NCI-H774 (cell line): ENCODE measurements at places on chromosomes 1 and 21.

DNA sequence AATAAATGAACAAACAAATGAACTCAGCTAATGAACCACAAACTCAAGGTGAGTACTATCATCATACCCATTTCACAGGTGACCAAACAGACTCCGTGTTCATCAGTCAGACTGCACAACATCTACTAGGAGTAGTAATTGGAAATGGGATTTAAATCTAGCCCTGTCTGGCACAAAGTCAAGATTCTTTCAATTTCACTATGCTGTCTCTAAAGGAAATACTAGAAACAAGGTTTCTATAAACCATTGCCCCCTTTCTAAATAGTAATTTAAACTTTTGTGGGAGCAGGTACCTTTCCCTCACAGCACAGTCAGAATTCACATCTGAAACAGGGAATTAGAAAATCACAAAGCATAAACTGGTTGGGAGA lies 160.3 kb downstream of the TGFBR3 start:
- no peak for DNase-seq

GRCh38 chr21:25980710-25981109 lies 189.9 kb downstream of the APP start:
- DNase-seq, result no peak

DNA sequence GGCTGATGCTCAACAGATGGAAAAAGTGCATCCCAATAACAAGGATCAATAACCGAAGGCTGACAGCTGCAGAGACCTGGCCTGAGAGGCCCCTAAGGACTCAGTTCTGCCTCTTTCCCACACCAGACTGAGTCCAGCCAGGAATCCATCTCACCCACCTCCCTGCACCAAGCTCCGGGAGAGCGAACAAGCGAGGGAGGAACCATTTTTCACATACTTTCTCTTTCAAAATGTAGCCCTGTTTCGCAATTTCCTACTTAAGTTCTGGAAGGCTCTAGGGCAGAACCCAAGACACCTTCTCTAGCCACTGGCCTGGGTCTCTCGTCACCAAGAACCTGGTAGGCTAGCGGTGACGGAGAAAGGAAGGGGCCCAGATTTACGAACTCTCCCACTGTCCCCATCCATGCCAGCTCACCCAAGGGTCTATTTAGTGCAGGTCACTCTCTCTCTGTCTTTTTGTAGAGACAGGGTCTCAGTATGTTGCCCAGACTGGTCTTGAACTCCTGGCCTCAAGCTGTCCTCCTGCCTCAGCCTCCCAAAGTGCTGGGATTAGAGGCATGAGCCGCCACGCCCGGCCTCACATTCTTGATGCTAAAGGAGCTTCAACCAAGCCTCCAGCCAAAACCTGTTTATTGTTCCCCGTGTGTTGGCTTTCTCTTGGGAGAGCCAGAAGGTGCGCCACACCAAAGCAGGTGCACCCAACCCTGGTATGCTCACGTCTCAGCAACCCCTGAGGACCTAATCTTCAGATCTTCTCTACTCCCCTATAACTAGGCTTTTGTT lies 10.9 kb upstream of the GNL2 start:
- no peak for DNase-seq

DNA sequence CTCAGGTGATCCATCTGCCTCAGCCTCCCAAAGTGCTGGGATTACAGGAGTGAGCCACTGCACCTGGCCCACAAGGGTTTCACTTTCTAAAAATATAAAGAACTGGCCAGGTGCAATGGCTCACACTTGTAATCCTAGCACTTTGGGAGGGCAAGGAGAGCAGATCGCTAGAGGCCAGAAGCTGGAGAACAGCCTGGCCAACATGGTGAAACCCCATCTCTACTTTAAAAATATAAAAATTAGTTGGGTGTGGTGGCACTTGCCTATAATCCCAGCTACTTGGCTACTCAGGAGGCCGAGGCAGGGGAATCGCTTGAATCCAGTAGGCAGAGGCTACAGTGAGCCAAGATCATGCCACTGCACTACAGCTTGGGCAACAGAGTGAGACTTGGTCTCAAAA lies 25.7 kb downstream of the MRPL39 start:
- no peak for DNase-seq

DNA sequence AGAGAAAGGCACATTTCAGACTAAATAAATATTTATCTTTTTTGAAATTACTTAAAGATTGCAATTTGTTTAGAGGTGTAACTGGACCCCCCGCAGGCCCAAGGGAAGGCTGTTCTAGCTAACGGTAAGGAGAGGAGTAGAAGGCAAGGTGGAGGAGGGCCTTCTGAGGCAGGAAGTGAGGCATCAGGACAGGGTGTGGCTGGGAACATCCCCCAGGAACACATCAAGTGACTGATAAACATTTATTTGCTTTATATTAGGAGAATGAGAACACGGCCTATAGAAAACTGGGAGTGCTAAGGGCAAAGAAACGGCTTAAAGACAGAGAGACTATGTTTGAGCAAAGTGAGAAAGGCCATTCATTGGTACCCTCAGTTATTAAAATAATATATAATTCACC lies 23.2 kb downstream of the HIVEP3 start:
- DNase-seq, result no peak

DNA sequence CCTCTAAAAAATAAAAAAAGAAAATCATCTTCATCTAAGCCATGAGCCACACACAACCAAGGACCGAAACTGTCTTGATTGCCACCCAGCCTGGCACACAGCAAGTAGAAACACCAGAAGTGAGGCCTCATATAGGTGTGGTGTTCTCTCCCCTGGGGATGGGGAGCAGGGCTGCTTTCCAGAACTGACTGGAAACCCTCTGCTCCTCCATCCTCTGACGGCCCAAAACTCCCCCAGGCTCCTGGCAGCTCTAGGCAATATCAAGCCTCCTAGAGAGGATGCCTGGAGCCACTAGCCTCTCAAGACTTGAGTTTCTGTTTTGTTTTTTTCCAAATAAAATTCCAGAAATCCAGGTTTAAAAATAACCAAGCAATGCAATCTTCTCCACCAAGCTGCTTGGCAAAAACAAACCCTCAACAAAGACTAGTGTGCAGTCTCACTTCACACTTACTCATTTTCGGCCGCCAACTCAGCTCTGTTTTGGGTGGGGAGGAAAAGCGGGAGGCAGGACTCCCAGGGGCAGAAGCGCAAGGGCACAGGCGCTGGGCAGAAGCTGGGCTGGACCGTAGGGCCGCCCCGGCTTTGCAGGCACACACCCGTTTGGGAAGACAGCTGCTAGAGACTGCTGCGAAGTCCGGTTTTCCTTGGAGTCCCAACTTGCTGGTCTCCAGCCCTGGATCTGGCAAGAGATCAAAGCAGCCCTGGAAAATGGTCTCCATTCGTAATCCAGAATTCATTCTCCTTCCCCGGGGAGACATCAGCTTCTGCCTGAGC lies 78.2 kb upstream of the CAPZB start:
- DNase-seq, result no peak

DNA sequence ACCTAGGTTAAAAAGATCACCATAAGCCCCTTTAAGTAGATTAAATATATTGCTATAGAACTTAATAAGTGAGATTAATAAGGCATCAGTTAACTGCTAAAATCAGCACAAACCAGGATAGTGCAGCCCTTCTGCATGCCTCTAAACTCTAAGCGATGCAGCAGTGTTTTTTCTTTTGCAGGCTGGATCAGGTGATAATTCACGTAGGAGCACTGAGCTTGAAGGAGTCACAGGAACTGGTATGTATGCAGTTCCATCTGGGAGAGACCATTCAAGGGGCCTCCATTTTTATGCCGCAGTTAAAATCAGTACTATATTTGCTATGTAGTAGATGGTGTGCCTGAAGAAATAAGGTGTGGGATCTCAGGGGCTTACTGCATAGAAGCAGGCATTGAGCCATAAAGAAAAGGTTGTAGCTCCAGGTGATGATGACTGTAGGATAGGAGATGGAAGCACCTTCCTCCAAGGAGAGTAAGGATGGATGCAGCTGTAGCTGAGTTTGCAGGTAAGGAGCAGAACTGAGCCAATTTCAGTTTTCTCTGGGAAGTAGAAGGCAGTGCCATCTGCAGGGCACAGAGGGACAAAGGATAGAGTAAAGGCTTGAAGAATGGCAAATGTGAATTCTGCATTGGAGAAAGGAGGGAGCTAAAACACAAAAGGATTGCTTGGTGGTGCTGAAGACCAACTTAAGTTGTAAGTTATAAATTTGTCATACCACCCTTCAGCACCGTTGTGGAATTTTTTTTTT lies 22.6 kb downstream of the NPL start:
- DNase-seq, result no peak

DNA sequence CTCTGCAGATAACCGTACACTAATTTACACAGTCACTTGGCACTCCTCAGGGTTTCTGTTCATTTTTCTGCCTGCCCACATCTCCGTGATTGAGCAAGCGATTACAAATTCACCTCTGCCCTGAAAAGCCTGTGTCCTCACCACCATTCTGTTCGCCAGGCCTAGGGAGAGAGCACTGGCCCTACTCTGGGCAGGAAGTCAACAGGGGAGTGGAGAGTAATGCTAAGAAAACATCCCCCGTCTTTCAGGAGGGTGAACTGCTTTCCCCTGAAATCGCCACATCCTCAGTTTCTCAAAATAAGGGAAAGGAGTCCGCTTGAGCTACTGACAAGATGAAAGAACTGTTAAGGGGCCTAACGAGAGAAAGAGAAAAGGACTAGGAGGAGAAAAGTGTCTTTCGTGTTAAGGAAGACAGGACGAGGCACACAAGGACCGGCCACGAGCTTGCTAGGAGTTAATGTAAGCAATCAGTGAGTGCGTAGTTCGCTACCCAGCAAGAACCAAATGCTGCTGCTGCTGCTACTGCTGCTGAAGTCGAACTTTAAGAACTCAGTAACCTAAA lies 632 bp downstream of the PEX19 start:
- no peak for DNase-seq

DNA sequence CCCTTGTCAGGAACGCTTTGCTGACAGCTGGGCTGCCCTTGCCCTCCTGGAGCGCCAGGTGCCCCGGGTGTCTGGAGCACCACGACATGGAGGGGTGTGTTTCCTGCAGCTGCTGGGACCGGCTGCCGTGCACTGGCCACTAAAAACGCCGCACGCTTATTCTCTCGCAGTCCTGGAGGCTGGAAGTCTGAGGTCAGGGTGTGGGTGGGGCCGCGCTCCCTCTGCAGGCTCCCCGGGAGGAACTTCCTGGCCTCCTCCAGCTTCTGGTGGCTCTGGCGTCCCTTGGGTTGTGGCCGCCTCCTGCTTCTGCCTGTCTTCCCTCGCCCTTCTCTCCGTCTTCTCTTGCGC lies 28.0 kb upstream of the PLCH2 start:
- DNase-seq, result no peak

DNA sequence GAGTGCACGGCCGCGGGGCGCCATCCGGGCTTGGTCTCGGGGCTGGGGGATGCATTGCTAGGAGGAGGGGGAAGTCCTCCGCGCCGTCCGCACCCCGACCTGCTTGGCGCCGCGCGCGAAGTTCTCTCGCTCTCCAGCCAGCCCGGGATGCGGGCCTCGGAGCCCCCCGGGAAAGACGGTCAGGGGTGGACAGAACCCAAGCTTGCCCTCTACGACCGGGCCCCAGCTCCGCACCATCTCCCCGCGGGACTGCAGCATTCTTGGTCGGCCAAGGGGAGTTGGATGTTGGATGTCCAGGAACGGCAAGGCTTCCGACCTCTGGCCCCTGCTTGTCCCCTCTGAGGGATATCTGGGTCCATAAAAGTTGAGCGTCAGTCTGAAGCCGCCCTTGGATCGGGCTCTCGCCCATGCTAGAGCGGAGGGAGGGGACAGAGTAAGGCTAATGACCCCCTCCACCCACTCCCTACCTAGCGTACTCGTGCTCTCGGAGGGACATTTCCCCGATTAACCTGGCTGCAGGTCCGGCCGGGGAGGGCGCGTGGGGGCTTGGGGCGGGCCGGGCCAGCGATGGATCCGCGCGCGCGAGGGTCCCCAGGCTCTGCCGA lies 522 bp downstream of the DISP3 start:
- no peak for DNase-seq

GRCh38 chr1:243397613-243398321 lies 141.9 kb downstream of the SDCCAG8 start:
- no peak for DNase-seq

- DNase-seq, result no peak
Observed at GRCh38 chr1:228870041-228870713, 134.9 kb downstream of the RHOU start.

DNA sequence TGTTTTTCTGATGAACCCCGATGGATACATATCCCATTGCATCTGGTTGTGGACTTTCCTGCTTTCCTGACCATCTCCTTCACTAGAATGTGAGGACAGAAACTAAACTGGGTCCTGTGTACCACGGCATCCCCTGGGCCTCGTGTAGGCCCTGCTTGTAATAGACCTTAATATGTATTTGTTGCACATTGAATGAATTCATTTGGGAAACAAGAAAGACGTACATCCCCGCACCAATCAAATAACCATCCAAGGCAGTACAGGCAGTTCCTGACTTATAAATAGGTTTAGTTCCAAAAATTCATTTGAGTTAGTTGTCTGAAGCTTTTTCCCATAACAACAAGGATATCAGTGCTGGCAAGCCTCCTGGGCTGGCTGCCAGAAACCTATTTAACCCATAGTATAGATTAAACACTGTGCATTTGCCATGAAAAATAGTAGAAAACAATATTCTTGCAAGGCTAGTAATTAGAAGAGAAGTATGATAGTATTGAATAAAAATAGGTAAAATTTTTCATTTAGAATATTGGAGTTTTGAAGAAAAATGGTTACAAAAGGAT lies 81.8 kb upstream of the CD34 start:
- DNase-seq, result no peak

GRCh38 chr1:20731057-20731991 lies 1.2 kb downstream of the SH2D5 start:
- DNase-seq, result no peak

- DNase-seq, result no peak
Observed at GRCh38 chr1:247908766-247909165, 11.3 kb upstream of the OR2T8 start.

- DNase-seq, result no peak
Observed at GRCh38 chr1:15174615-15174983, 21.1 kb downstream of the TMEM51 start.

- no peak for DNase-seq
Observed at GRCh38 chr1:201602413-201603265, 63.7 kb downstream of the NAV1 start.

DNA sequence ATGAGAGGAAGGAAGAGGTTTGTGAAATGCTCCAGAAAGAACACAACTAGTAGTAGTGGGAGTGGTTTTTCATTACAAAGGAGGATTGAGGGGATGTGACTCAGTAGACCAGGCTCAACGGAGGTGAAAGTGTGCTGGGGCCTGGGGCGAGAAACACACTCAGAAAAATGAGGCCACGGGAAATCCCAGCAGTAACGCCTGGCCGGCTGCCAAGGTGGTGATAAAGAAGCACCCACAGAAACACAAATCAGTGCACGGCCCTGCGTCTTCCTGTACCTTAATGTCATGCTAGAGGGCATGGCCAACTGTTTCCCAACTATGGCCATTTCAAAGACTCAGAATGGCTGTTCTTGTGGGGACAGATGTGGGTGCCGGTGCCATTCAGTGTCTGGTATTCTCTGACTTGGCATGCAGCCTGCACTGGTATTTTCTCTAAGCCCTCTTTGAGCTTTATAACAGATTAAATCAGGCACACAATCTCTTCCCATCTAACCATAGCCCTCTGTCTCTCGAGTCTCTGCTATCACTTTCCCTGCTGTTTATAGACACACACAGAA lies 38.2 kb downstream of the URB2 start:
- DNase-seq, result no peak
